Glutamatergic neuron (in vitro differentiated cells): ENCODE measurements at places on chromosomes 3 and 15. TPM values are rescaled to one million over a fixed set of nuclear protein-coding genes. Genes with fewer than 3 reads are reported as not detected.

Gene CFAP100
- not detected for total RNA-seq

Gene PLA2G4F
- total RNA-seq, result not detected

Gene UROC1
- not detected for total RNA-seq

Gene ACAD9
- total RNA-seq, result 44.1 TPM

Gene B3GALNT1
- 2.6 TPM for total RNA-seq

Gene UBR1
- 39.9 TPM for total RNA-seq

Gene CYP8B1
- total RNA-seq, result not detected

Gene CTXN2
- 0.22 TPM for total RNA-seq

Gene CIDEC
- total RNA-seq, result not detected

Gene ROPN1
- not detected for total RNA-seq

Gene HLTF
- 45.1 TPM for total RNA-seq

Gene RARRES1
- 1.7 TPM for total RNA-seq

Gene ZNF710
- 25.2 TPM for total RNA-seq

Gene SAMMSON
- total RNA-seq, result not detected
